ENCODE measurements at places on chromosomes 11 and 22.

- peak; percentile 14 for DNase-seq
These were observed 15.2 kb upstream of the TH start for GRCh38 chr11:2186669-2187279.

GRCh38 chr22:32364210-32364609 is 6.5 kb downstream of the RFPL3 start:
- DNase-seq = no peak

GRCh38 chr11:45224766-45225165 is 61.4 kb downstream of the SYT13 start:
- DNase-seq = no peak

GRCh38 chr11:69360606-69361005 is 66.7 kb downstream of the MYEOV start:
- no peak for DNase-seq

DNA sequence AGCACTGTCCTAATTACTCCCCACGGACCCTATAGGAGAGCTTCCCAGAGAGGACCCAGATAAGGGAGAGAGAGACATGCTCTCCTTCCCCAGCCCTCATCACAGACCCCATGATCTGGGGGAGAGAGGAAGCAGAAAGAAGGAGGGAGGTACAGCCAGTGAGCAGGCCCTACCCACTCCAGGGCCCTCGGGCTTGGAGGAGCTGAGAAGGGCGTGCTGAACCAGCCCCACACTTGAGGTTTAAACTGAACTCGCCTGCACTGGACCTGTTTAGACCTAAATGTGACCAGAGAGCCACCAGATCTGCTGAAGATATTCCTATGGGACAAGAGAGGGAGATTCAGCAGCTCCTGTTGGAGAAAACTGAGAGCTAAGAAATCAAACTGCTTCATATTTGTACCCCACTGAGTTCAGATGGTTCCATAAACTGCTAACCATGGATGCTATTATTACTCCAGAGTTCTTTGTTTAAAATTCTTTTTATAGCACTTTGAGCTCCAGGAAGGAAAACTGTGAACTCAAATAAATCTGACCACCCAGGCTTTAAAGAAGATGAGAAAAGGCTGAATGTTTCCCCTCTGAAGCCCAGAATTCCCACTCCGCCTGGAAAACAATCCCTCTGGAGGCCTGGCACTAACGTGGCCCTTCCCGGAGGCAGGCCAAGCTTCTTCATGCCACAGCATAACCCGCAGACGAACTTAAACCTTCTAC is 67.2 kb downstream of the EFCAB6 start:
- no peak for DNase-seq

GRCh38 chr11:91295591-91295990 is 929.0 kb upstream of the FAT3 start:
- no peak for DNase-seq

- no peak for DNase-seq
These were observed 7.7 kb downstream of the KCTD21 start for GRCh38 chr11:78180751-78181150.

- DNase-seq = no peak
These were observed 15.6 kb downstream of the ZBED4 start for GRCh38 chr22:49869086-49869830.

DNA sequence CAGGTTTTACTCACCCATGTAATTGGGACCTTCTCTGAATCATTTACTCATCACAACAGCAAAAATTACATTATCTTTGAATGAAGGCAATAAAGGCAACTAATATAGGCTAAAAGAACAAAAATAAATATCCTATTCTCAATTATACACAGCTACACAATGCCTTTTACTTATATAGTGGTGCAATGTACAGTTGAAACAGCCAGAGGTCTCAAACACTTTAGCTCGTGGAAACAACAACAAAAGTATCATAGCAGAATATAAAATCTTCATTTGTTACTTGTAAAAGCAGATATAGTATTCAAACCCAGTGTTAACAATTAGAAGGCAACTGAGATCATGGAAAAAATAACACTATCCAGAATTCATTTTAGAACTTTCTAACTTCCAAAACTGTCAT is 20.6 kb upstream of the CCDC34 start:
- DNase-seq = no peak

- DNase-seq = no peak
These were observed 144.1 kb downstream of the MIAT start for GRCh38 chr22:26801449-26801848.

GRCh38 chr11:124879493-124880289 is 14.5 kb downstream of the ROBO3 start:
- no peak for DNase-seq

- DNase-seq = no peak
These were observed 34.0 kb downstream of the AMPD3 start for GRCh38 chr11:10488934-10489691.

GRCh38 chr11:114876234-114876633 is 197.9 kb downstream of the NXPE2 start:
- no peak for DNase-seq

DNA sequence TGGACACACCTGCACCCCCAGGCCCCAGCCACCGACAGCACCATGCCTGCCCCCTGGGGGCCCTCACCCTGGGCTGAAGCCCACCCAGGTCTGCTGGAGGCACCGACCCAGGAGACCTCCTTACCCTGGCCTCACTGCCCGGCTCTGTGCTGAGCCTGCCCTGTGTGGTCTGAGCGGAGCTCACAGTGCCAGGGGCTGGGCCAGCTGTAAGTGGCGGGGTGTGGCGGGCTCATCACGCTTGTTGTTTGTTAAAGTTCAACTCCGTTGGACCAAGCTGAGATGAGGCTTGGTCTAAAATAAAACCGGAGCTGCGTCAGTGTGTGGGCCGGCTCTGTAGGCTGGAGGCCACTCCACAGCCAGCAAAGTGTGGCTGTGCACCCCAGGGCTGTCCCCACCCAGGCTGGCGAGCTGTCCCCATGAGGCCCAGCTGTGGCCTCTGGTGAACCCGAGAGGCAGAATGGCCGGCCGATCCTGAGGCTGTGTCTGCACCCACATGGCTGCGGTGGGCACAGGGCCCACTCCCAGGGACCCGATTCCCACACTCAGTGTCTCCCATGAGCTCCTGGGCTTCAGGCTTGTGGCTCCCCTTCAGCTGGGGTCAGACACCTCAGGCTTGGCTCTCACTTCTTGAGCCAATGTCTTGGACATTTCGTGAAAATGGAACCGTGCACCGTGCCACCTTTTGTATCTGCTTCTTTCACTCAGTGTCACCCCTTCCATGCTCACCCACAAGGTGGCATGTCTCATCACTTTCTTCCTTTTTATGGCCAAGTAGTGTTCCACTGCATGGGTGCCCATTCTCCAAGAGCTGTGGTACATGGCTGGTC is 137.9 kb downstream of the CTTN start:
- DNase-seq = no peak

DNA sequence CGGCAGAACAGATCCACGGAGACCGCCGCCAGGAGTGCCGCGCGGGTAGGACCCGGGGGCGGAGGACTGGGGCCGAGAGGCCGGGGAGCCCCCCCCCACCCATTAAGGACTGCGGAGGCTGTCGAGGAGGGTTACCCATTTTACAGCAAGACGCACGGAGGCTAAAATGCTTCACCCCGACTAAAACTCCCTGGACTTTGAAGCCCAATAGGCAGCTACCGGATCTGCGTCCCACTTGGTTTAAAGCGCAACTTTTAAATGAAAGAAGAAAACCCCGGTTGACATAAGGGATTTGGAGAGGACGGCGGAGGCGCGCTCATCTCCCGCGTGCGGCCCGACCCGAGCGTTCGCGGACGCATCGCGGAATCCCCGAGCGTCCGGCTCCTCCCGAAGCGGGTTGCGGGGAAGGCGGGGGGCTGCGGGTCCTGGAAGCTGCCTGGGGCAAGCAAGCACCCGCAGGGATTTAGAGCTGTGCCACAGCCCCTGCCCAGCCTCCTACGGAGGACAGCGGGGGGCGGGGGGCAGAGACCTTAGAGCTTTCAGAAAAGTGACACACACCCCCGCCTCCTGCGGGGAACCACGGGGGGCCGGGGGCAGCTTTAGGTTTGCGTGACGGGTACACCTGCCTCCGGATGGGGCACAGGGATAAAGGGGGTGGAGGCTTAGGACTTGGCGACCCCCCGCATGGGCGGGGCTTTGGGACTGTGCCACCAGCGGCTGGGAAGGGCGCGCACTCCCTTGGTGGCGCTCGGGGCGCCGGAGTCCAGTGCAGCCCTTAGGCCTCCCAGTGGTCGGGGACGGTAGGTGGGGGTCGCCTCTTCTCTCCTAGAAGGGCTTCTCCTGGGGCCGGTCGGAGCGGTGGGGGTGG is 760 bp upstream of the CELSR1 start:
- DNase-seq = no peak

DNA sequence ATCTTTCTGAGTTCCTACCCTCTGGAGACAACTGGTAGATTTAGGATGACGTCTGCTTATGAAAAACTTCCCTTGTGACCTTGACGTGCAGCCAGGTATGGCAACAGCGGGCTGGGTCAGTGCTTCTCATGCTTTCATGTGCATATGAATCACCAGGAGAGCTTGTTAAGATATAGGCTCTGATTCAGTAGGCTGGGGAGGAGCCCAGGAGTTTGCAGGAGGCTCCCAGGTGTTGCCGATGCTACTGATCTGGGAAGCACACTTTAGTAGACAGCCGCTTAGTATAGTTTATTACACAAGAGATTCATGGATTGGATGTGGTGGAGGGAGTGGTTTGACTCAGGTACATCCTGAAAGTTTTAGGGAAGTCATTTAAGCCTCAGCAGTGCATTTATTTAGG is 23.8 kb downstream of the DIXDC1 start:
- no peak for DNase-seq

DNA sequence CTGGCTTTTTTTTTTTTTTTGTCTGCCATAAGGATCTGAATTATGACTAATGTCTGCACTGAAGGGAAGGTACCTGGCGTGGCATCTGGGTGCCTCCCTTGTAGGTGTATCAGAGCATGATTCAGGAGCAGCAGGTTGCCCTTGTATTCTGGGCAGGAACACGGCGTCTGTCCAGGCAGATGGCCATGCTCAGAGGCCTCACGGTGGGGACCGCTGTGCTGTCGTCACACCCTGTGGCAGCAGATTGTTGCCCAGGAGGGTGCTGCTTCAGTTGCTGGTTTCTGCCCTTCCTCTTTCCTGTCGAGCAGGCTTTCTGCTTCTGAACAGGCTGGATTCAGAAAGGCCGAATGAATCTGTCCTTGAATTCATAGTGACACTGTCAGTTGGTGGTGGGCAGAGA is 11.0 kb downstream of the ZNRF3 start:
- no peak for DNase-seq

- DNase-seq = no peak
These were observed 25.6 kb downstream of the RHOD start for GRCh38 chr11:67082071-67082791.

- DNase-seq = no peak
These were observed 865.1 kb upstream of the CNTN5 start for GRCh38 chr11:98155696-98156095.

GRCh38 chr11:35036639-35037038 is 102.3 kb upstream of the CD44 start:
- no peak for DNase-seq

DNA sequence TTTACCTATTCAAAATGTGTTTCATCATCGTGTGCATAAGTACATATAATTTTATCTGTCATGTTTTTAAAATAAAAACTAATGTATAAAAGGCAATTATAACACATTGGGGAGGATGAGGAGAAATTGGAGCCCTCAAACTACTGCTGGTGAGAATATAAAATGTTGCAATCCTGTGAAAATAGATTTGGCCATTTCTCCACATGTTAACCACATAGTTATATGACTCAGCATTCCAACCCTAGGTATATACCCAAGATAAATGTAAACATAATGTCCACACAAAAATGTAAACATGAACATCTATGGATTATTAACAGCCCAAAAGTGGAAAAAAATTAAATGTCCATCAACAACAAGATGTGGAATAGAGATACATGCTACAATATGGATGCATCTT is 928.0 kb upstream of the FAT3 start:
- DNase-seq = no peak

- no peak for DNase-seq
These were observed 214.2 kb downstream of the LARGE1 start for GRCh38 chr22:33706100-33706499.

- DNase-seq = no peak
These were observed 65.6 kb upstream of the FAR1 start for GRCh38 chr11:13602844-13603243.

- no peak for DNase-seq
These were observed 50.2 kb upstream of the PICALM start for GRCh38 chr11:86119077-86119476.

DNA sequence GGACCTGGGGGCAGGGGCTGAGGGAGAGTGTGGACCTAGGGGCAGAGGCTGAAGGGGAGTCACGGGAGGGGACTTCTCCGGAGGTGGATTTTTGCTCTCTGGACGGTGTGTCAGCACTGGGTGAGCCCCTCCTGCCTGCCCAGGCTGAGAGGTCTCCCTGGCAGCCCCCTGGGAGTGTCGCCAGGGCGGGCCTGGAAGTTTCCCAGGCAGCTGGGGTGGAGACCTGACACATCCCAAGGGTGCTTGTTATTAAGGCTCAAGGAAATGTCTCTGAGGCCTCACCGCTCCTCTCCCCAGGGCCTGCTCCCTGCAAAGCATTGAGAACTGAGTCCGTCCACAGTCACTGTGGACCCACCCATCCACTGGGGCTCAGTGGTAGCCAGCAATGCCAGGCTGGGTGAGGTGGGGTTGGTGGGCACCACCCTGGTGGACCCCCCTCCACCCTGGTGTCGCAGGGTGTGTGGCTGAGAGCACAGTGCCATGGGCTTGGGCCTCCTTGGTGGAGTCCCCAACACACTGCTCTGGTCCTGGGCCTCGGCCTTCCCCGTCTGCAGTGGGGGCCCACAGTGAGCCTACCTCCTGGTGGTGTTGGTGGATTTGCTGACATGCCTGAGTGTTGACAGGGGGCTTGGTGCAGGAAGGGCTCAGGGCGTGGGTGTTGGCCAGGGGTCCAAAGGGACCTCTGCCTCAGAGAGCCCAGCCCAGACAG is 2.5 kb downstream of the CD81 start:
- DNase-seq = no peak

GRCh38 chr11:63142459-63142858 is 1.6 kb downstream of the SLC22A24 start:
- DNase-seq = no peak

DNA sequence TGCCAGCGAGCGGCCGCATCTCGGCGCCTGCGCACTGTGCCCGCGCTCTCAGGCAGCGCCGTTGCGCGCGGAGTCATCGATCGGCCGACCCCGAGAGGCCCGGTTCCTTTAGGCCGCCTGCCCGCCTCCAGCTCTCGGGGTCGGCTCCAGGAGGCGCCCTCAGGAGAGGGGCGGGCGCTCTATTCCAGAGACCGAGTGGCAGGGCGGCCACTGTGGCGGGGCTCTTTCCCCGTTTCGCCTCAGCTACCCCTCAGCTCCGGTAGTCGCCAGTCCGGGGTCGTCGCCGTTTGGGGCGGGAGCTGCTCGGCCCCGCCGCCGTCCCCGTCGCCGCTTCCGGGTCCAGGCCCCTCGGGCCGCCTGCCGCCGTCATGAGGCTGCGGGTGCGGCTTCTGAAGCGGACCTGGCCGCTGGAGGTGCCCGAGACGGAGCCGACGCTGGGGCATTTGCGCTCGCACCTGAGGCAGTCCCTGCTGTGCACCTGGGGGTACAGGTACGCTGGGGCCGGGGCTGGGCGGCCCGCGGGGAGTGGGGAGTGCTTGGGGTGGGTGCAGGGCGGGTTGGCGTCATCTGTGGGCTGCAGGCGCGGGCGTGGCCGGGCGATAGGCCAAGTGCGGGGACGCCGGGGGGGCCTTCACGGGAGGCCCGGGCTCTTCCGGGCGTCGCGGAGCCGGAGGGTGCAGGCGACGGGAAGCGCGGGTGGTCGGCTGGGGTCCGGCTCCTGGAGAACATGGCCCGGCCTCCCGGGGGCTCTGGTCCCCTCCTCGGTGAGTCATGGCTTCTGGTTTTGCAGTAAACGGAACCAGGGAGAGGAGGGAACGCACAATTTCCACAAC is at the start of gene FBXO7:
Gene FBXO7 (plus strand): TSS at position 177 of the 833 bp plus-strand sequence. CDS start 192 bp downstream, at position 369.
- peak; percentile 64 for DNase-seq

GRCh38 chr11:22730319-22730718 is 63.9 kb downstream of the GAS2 start:
- DNase-seq = no peak
